CD4-positive, alpha-beta T cell treated with Interleukin-17A for 1 hour (primary cell): ENCODE measurements at places on chromosomes 1 and 21.
A peak's percentile ranks its signal among the peaks of the same experiment; 100 is the strongest.

- no peak for DNase-seq
Measured at GRCh38 chr1:37137601-37138000, 103.3 kb upstream of the GRIK3 start.

- no peak for DNase-seq
Measured at GRCh38 chr1:53115403-53116306, 26.8 kb downstream of the SLC1A7 start.

- DNase-seq = no peak
Measured at GRCh38 chr1:143672983-143673382, 298.8 kb downstream of the FAM72C start.

DNA sequence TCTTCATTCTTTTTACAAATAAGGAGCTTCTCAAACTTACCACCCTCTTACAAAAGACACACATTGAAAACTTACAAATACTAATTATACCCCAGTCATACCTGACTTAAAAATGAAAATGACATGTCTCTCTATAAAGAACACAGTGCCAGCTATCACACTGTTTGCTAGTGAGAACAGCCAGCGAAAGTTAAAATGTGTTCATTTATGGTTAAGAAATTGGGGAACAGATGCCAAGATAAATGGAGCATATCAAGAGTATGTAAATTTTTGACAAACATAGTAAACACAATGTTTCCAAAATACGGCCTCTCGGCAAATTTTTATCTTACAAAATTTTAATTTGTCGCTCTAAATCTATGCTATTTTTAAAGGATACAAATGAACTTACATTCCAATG is 1422.9 kb downstream of the KCNT2 start:
- no peak for DNase-seq

GRCh38 chr1:115134850-115135480 is 45.7 kb upstream of the TSPAN2 start:
- no peak for DNase-seq

DNA sequence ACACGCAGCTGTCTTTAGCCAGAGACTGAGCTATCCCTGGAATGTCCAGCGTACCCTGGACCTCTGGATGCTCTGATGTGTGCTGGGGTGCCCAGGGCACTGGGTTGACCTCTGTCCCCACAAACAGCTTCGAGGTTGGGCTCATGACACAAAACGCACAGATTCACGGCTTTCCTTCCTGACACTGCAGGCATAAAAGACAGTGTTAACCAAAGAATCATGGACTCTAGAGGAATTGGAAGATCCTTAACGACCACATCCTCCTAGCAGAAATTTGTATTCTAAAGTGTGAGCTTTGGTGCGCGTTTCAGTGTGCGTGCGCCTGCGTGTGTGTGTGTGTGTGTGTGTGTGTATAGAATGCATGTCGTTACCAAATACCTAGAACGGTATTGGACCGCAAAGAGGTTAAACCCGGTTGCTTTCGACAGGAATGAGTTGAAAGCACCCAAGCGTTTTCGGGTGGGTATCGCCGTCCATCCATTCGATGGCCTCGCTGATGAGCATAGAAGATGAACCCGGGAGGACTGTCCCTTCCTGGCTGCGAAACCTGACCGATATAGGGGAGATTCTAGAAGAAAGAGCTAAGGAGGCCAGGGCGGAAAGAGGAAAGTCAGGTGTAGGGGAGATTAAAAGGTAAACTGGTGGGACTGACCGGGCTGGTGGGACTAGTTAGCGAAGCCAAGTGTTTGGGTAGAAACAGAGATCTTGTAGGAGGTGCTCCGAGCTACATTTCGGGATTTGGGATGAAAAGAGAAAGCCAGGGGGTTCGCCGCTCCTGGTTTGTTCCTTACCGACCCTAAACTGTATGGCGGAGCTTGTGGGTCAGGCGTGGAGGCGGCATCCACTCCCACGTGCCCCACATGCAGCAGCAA is 6.8 kb upstream of the LHX9 start:
- no peak for DNase-seq

DNA sequence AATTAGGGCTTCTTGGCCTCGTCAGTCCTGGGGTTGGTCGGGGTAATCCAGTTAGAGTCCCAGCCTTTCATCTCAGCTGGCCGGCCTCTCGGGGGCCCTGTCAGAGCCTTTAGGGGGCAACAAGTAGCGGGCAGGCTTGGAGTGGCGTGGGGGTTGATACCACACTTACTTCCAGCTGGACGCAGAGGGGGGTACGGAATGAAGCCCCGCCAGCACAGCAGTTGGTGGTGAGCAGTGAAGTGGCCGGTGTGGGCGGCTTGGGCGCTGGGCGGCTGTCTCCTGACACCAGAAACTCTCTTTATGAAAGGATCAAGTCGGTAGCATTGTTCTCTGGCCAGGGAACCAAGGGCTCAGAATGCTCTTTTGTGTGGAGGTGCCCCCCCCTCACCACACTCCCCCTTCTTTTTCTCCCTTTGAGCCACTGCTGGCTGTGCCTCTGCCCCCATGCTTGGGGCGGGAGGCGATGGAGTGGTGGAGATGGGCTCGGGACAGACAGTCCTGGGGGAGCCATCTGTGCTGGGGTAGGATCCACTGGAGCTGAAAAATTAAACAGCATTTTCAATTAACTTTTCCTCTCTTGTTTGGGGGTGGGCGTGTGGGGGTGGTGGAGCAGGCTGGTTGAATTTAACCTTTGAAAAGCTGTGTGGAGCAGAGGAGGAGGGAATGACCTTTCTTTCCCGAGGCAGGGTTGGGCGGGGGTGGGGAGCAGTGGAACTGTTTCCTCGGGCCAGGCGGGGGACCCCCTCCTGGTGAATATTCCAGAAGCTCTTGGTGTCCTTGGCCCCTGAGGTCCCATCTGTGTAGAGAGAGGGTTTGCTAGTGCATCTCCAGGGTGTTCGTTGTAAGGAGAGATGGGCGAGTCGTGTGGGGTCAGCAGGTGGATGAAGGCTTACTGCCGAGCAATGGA is 102.7 kb downstream of the RNF220 start:
- no peak for DNase-seq

DNA sequence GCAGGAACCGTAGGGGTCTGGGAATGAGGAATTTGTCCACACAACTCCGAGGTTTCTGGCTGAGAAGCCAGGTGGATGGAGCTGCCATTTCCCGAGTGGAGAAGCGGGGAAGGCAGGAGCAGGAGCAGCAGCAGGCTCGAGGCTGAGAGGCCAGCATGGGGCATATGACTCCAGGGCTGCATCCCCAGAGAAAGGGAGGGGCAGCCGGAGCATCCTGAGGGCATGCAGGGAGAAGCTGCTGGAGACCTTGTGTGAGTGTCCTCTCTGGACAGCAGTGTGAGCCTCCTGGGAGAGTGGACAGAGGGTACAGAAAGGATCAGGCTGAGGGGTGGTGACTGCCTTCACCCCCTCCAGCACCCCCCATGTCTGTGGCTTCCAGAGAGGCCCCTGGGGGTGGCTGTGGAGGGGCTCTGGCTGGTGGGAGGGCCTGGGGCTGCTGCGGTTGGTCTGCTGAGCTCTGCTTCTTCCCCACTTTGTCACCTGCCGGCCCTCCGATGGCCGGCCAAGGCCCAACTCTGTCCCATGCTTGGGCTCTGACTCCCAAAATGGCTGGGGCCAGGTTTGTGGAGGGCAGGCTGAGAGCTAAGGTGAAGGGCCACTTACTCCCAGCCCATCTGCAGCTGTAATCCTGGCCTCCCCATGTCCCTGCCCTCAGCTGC is 633.1 kb downstream of the MATN1 start:
- no peak for DNase-seq

GRCh38 chr1:91600431-91601337 is 100.0 kb downstream of the CDC7 start:
- DNase-seq = no peak

- DNase-seq = no peak
Measured at GRCh38 chr21:37636152-37636860, 269.7 kb downstream of the DYRK1A start.

DNA sequence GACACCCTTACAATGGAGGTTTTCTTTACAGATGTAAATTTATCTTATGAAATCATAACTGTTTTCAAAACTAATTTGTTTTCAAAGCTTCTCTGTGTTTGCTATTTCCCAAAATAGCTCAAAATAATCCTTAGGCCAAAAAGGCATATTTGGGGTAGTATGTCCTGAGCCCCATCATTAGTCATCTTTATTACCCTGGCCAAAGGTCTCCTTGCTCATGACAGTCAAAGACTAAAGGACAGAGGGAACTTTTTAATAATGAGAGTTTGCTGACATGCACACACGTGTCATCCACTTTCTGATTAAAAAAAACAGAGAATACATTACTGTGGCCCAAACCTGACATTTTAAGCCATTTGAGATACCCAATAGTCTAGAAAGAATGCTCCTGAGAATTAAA is 221.9 kb upstream of the DUSP10 start:
- no peak for DNase-seq

DNA sequence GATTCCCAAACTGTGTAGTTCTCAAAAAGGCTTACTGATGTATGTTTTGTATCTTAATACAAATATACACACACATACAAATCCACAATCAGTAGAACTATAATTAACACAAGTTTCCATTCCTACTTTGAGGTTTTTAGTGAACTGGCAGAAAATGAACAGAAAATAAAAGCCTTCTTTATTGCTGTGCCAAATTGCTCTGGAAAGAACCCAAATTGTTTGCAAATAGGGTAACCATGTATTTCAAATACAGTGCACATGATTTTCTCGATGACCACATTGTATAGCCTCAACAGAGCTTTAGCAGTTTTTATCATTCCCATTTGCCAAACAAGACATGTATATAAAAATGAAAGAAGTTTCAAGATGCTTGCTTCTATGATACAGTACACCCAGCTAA is 173.3 kb downstream of the COL24A1 start:
- no peak for DNase-seq

- no peak for DNase-seq
Measured at GRCh38 chr1:105087506-105087905, 1337.8 kb downstream of the AMY1C start.

DNA sequence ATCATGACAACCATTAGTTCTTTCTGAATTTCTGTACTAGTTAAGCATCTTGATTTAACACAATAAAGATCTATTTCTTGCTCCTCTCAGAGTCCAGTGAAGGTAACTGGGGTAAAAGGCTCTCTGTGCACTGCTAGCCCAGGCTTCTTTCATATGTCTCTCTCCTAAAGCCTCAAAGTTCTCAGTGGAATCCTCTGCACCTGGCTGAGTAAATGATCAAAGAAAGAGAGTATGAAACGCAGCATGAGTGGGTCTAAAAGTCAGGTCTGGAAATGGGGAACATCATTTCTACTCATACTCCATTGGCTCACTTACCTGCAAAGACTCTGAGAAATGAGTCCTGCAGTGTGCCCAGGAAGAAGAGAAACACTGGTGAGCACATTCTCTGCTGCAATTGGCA is 418.5 kb downstream of the PTPRC start:
- DNase-seq = no peak

DNA sequence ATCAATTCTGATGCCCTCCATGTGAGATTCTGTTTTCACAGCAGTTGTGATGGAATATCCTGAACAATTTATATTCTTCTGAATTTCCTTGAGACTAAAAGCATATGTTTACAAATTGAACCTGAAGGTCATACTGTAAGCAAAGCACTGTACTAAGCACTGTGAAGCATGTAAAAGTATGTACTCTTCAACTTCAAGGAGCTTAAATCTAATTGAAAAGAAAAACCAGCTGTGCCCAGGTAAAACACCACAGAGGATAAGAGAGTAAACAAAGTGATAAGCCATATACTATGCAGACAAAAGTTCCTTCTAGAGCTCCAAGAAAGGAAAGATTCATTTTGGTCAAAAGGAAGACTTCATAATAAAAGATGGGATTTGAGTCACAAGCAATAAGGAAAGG is 71.9 kb downstream of the TTLL7 start:
- DNase-seq = no peak

DNA sequence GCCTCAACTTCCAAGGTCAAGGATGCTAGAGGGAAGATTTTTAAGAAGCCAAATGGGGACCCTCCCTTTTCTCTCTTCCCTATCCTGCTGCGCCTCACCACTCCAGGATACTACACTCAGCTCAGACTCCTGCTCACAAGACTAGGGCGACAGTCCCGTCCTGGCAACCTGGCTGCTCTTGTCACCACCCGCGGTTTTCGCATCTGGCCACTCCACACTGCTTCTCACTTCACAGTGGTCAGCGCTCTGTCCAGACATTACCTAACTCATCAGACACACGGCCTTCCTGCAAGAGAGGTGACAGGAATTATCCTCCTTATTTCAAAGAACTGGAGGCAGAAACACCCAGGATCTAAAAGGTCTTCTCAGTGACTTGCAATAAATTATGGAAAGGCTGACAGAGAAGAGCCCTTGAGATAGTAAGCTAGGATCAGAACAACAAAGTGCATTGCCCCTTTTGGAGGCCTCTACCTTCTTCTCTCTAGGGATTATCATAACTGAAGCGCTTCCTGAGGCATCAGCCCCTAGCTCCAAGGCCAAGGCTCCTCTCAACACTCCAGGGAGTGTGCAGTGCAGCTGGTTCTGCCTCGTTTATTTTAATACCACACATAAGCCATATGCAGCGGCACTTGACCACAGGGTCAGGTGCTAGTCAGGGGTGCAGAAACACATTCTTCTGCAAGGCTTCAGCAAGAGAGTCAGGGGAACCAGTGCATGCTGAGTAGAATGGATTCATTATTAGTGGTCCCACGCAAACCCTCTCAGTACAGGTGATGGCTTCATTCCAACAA is 41.9 kb downstream of the ASTN1 start:
- DNase-seq = no peak

DNA sequence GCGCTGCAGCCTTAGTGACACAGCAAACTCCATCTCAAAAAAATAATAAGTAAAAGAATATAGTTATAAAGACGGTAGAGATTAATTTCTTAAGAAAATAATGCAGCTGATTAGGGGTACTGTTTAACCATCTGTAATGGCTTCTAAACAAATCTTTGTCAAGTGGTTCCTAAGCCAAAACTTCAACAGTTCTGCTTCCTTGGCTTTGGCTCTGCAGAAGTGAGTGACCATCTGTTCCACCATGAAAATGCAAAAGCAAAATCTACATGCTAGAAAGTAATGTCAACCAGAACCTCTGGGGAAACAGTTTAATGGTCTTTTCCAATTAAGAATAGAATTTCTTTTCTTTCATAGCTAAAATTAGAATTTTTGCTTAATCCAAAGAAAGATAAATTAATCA is 8.3 kb upstream of the SH2D5 start:
- no peak for DNase-seq

GRCh38 chr1:4768553-4768952 is 114.1 kb downstream of the AJAP1 start:
- no peak for DNase-seq

GRCh38 chr1:12407050-12407961 is 177.5 kb downstream of the VPS13D start:
- peak; percentile 50 for DNase-seq

GRCh38 chr1:64059556-64059955 is 143.9 kb upstream of the UBE2U start:
- DNase-seq = no peak

GRCh38 chr1:8031176-8031785 is 5.2 kb upstream of the ERRFI1 start:
- peak; percentile 61 for DNase-seq

DNA sequence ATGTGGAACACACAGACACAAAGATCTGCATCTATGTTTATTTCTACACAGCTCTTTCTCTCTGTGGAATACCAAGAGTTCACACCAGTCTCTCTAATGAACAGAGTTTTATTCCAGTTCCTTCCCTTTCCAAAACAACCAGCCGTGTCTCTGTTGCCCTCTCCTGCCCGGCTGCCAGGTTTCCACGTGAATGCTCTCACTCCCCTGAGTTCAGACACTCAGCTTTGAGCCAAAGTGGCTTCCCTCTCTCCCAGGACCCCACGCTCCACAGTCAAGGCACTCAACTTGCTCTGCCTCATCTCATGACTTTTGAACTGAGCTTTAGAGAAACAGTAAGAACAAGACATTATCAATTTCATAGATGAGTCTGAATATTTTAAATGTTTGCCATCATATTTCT is 488.9 kb downstream of the SMYD3 start:
- DNase-seq = no peak

GRCh38 chr1:160519642-160520435 is 3.2 kb downstream of the SLAMF6 start:
- DNase-seq = peak; percentile 66
